ENCODE measurements at places on chromosomes 12 and 14.

DNA sequence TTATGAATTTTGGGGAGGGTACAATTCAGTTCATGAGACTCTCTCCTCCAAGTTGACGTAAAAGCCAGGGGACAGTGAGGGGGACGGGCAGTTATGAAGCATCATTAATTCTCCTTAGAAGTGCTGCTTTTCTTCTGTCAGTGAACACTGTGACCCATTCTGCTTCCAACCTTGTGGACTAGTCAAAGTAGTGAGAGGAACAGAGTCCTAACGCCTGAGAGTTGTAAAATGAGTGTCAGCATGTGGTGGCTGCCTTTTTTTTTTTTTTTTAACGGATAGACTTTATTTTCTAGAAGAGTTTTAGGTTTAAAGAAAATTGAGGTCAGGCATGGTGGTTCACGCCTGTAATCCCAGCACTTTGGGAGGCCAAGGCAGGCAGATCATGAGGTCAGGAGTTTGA is 15.5 kb downstream of the RESF1 start:
- DNase-seq, result no peak

- DNase-seq, result no peak
Observed at GRCh38 chr14:73723406-73723796, 9.2 kb upstream of the PNMA1 start.

- no peak for DNase-seq
Observed at GRCh38 chr14:93047661-93048060, 68.1 kb downstream of the ITPK1 start.

GRCh38 chr12:75944905-75945432 is 86.6 kb downstream of the PHLDA1 start:
- no peak for DNase-seq

DNA sequence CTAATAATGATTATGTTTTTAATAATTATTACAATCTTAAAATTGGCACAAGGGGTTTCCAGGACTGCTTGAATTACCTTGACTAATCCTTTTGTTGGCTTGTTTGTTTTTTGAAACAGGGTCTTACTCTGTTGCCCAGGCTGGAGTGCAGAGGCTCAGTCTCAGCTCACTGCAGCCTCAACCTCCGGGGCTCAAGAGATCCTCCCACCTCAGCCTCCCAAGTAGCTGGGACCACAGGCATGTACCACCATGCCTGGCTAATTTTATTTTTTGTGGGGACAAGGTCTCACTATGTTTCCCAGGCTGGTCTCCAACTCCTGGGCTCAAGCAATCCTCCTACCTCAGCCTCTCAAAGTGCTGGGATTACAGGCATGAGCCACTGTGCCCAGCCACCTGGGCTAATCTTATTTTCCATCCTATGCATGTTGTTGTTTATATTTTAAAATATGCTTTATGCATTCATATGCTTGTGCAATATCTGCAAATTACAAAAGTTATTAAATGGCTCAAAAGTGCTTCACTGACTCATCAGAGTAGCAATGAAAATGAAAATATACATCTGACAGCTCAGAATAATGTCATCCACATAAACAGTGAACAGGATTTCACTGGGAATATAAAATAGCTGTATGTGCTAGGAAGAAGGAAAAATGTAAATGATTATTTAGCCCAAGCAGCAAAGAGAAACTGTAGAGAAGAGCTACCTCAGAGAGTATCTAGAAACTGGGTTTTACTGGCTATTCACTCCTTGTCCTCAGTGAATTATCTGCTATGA is 24.8 kb upstream of the PLEKHG6 start:
- DNase-seq, result no peak

GRCh38 chr12:97112136-97112535 is 205.1 kb downstream of the NEDD1 start:
- DNase-seq, result no peak

- no peak for DNase-seq
Observed at GRCh38 chr12:90896821-90897220, 58.2 kb downstream of the CCER1 start.

DNA sequence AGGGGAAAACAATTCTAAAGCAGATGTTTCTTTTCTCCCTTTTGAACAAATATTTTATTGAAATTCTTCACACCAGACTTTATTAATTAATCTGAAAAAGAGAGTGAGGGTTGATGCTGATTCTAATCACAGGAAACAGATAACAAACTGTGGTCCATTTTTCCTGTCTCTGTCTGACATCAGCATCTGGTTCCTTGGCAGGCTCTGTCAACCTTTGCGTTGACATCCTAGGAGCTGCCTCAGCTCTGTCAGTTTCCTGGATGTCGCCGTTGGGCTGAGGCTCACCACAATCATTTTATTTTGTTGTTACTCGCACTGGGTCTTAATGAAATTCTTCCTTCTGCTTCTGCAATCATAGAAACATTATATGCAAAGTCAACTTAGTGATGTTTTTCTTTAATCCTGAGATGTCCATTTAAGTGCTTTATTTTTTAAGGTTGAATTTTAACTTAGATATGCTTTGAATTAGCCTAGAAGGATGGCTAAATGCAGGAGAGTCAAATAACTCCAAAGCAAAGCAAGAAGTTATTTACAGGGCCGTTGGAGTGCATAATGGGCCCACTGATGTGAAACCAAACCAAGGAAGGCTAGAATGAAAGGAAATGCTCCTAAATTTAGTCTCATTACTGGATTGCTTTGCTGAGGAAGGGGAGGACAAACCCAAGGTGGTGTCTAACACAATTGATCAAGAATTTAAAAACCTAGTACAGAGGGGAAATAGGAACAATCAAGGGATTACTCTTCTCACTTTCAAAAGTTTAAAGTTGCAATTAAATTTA is 542.4 kb downstream of the FLRT2 start:
- DNase-seq, result no peak

DNA sequence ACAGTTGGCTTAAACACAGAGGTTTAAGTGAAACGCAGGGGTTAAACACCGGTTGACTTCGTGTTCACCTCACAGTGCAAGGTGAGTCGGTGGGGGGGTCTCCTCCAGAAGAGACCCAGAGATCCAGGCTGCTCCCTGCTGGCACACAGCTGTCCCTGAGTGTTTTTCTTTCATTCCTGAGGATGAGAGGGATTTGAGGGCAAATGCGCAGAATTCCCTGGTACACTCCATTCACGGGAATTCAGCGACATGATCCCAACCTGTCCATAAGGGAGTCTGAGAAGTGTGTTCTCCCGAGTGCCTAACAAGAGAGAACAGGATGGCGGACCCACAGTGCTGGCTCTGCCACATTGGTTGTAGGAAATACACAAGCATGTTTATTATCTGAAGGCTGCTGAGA is 107.2 kb upstream of the ESRRB start:
- DNase-seq, result no peak

DNA sequence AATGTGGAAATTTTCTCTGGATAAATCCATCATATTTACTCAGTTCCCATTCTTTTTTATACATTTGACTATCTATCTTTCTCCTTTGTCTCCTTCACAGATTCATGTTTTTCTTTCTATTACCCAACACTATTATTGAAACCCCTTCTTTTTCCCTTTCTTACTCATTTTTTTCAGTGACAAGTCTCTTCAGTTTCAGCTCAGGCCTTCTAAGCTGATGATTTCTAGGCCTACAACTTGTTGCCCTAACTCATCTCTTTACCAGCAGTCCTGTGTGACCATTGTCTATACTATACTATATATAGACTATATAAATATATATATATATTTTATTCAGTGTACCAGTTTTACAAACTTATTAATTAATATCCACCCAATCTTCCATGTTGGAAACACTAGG is 31.8 kb downstream of the SLC16A7 start:
- no peak for DNase-seq

- DNase-seq, result no peak
Observed at GRCh38 chr14:61567838-61568571, 127.3 kb upstream of the HIF1A start.

GRCh38 chr12:94127239-94128131 is 20.9 kb upstream of the PLXNC1 start:
- DNase-seq, result no peak

DNA sequence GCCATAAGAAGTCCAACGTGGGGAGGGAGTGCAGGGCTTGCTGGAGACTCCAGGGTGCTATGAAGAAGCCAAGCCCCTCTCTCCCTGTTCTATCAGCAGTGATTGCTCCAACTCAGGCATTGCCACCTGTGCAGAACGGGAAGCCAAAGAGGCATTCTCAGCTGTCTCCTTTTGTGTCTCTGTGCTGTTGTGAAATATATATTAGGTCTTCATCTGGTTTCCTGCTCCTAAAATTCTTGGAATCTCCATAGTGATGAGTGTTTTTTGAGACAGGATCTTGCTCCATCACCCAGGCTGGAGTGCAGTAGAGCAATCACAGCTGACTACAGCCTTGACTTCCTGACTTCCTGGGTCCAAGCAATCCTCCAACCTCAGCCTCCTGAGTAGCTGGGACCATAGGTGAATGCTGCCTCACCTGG is 51.2 kb upstream of the AEBP2 start:
- DNase-seq, result no peak

DNA sequence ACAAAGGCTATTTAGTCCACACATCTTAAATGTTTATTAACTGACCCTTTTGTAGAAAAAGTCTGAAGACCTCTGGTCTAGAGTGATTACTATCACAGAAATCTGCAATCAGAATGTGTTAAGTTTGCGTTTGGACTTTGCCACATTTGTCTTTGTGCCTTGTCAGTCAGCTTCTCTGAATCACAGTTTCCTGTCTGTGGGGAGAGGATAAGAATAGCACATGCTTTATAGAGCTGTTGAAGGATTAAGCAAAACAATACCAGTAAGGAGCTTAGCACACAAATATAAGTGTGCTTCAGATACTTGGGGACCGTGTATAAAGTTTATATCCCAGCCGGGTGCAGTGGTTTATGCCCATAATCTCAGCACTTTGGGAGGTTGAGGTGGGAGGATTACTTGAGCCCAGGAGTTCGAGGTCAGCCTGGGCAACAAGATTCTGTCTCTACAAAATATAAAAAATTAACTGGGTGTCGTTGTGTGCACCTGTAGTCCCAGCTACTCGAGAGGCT is 63.0 kb upstream of the BTG1 start:
- DNase-seq, result no peak

GRCh38 chr12:34403706-34404376 is 381.5 kb downstream of the ALG10 start:
- DNase-seq, result no peak
